ENCODE measurements at places on chromosomes 7 and 10.
A peak's percentile ranks its signal among the peaks of the same experiment; 100 is the strongest.

DNA sequence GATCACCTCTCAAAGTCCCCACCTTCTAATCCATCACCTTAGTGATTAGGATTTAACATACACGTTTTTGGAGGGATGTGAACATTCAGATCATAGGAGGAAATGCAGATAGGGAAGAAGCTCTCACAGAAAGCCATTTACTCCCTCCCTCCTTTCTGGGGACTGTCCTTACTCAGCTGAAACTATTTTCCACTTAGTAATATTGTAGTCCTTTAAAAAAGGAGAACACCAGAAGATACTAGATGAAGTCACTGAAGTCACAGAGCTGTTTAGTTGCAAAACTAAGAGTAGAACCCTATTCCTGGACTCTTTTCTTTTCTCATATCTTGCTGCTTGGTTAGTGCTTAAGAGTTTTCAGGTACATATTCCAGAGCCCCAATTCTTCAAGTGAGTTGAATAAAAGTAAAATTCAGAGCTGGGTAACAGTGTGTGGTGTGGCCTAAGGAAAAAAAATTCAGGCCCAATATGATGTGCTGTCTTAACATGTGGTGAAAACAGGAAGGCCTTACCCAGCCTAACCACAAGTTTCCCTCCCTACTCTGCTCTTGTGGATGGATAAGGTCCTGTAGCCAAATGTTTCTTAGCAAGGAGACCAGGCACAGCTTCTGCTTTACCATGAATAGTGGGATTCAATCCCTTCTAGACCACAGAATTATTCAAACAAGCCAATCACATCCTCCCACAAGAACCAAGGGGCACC, 135.7 kb downstream of the INHBA start:
- DNase-seq, result peak; percentile 39

DNA sequence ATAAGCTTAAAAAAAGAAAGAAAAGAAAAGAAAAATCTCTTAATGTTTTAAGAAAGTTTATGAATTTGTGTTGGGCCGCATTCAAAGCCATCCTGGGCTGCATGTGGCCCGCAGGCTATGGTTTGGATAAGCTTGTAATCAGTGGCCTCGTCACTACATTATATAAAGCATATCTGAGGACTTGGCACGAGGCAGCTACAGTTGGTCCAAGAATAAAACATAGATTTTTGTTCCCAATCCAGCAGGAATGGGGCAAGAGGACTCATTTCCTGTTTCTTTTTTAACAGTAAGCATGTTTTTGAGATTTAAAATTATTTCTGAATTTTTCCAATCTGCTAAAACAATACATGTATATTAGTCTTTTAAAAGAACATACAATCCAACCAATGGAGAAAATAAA, 28.6 kb downstream of the MCM10 start:
- no peak for DNase-seq

- no peak for DNase-seq
Measured at GRCh38 chr10:71271662-71272055, 47.4 kb upstream of the SLC29A3 start.

DNA sequence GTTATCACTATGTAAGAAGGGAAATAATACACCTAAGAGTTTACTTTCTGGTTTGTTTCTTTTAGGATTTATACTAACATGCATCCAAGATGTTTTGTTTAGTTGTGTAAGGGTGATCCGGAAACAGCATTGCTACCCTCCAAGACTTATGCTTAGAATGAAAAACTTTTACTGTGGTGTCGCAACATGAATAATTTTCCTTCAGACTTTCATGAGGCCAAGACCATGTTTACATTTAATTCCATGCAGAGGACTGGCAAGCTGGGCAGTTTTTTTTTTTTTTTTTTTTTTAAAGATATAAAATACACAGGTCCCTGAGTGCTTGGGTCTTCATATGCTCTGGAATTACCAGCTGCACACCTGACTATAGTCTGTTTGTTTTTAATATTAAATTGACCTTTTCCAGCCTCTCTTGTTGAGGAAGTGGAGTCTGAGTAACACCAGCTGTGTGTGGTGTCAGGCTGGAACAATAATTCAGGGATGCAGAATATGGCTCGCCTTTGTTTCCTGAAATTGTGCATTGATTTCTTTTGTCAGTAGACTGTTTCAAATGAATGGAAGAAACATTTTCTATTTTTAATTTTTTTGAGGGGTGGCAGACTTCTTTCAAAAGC, 81.7 kb downstream of the ST7 start:
- no peak for DNase-seq

DNA sequence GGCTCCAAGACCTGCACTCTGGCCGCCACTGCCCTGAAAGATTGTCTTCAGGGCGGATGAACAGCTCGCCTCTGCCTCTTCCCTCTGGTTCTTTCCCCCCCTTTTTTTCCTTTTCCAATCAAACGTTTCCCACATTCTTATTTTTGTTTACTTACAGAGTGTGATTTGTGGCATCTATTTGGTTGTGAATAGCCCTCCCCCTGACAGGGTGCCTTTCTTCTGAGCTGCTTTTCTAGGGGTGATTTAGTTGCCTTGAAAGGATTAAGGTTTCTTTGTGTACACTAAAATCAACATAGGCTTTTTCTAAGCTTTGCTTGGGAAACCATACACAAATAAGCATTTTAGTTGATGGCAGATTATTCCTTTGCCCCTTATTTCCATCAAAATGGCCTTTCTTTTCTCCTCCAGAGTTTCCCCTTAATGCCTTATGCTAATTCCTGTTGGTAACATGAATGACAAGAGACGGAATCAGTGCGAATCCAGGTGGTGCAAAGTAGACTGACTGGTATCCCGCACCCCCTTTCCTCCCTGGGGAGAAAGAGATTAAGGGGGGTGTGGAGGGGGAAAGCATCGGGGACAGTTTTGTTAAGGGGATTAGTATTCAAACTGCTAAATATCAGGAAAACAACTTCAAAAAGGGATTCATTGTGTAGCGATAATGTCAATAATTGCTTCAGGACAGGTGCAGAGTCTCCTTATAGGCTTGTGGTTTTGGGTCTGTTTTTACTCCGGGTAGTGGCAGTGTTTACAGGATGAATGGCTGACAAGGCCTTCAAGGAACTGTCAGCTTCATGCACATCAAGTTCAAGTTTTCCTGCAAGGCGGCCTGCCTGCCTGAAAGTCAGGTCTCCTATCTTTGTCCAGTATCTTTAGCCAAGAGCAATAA, 431.6 kb upstream of the GALNT17 start:
- DNase-seq, result no peak

- DNase-seq, result no peak
Measured at GRCh38 chr7:11689096-11689495, 142.9 kb downstream of the THSD7A start.

- no peak for DNase-seq
Measured at GRCh38 chr7:88071994-88072714, 138.1 kb downstream of the ADAM22 start.

GRCh38 chr7:48087349-48087748, 1.7 kb upstream of the UPP1 start:
- peak; percentile 87 for DNase-seq

GRCh38 chr7:47354071-47354470, 227.8 kb downstream of the TNS3 start:
- no peak for DNase-seq

- DNase-seq, result no peak
Measured at GRCh38 chr10:108989976-108990375, 933.3 kb downstream of the XPNPEP1 start.

- no peak for DNase-seq
Measured at GRCh38 chr10:15158972-15159371, 9.5 kb downstream of the NMT2 start.

DNA sequence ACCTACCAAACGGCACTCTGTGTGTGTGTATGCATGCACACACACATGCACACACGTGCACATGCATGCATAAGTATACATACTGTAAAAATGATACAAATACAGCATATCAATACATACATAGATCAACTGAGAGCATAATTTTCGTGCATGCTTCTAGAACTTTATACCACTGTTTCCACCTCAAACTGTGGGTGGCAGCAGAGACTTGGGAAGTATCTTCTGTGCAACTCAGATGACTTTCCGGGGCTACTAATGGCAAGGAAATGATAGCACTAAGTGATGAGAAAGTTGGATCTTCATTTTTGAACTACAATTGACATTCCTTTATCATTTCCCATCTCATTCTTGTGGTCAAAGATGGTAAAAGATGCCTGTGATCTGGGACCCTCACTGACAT, 570.7 kb downstream of the REEP3 start:
- no peak for DNase-seq

GRCh38 chr7:128151635-128152034, 89.4 kb upstream of the LEP start:
- peak; percentile 86 for DNase-seq

- DNase-seq, result no peak
Measured at GRCh38 chr7:40220421-40220911, 85.7 kb downstream of the SUGCT start.

DNA sequence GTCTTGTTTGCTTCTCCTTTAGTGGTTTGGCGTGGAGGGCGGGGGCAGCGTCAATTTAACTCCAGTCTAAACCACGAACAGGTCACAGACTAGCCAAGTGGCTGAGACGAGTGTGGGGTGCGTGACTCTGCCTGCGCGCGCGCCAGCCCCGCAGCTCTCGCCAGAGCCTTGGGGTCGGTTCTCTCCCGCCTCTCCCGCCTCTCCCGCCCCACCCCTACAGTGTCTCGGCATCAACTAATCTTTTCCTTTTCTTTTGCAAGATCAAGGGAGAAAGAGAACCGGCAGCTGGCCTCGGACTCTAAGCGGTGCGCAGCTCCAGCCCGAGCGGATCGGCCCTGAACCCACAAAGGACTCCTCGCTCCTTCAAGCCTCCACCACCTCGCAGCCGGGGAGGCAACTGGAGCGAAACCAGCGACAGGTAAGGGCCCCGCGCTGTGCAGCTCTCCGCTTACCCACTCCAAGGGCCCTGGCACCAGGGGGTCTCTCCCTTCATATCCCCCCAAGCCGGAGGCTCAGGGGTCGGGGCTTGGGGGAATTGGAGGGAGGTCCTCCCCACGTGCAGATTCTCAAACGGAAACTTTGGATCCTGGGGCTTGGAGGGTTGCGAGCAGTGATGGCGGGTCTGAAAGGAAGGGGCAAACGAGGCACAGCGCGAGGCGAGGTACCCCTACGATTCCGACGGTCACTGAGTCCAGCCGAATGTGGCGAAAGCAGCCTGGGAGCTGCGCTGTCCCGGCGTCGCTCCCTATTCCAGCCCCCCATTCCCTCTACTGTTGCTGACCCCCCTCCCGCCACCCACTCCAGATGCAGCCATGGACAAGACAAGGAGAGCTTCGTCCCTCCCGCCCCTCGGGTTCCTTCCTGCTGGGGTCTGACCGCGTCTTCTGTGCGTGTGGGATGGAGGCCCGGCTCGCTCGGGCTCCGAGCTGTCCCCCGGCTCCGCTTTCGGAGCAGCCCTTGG, 829 bp downstream of the CHRM2 start:
- DNase-seq, result no peak

DNA sequence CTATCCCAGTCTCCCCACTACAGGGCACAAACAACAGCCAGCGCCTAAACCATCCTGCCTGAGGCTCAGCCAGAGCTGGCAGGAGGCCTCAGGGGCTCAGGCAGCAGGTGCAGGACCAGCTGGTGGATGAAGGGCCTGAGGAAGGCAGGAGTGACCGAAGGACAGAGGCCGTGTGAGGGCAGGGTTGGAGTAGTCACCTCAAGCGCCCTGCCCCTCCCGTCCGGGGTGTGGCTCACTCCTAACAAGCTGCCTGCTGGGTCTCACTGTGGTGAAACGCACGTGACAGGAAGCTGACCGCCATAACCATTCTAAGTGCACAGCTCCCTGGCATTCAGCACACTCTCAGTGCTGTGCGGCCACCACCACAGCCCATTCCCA, 281.1 kb downstream of the ELFN1 start:
- peak; percentile 62 for DNase-seq

DNA sequence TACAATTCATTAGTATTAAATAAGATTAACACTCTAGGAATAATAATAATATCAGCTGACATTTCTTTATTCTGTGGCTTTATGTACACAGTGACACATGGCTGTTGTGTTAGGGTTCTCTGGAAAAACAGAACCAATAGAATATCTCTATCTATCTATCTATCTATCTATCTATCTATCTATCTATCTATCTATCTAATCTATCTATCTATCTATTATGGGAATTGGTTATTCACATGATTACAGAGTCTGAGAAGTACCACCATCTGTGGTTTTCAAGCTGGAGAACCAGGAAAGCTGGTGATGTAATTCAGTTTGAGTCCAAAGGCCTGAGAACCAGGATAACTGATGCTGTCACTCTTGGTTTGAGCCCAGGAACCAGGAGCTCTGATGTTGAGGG, 194.1 kb upstream of the MTPN start:
- DNase-seq, result no peak

GRCh38 chr10:105644091-105644490, 1003.0 kb downstream of the SORCS3 start:
- no peak for DNase-seq

- DNase-seq, result no peak
Measured at GRCh38 chr10:110268442-110268841, 36.3 kb downstream of the SMNDC1 start.

DNA sequence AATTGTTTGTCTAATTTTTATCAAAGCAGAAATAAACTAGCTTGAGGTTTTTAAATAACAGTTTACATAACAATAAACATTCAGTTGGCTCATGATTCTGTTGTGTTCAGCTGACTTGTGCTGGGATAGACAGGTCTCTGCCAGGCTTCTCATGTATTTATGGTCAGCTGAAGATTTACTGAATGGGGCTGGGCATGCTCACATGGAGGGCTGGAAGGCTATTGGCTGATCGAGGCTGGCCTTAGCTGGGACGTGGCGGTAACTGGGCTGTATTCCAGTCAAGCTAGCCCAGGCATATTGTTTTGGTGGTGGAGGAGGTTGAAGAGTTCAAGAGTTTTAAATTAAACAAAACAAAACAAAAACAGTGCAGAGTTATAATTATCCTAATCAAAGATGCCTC, 251.0 kb upstream of the MTPN start:
- DNase-seq, result no peak

- DNase-seq, result no peak
Measured at GRCh38 chr7:135769005-135769802, 20.6 kb upstream of the FAM180A start.

DNA sequence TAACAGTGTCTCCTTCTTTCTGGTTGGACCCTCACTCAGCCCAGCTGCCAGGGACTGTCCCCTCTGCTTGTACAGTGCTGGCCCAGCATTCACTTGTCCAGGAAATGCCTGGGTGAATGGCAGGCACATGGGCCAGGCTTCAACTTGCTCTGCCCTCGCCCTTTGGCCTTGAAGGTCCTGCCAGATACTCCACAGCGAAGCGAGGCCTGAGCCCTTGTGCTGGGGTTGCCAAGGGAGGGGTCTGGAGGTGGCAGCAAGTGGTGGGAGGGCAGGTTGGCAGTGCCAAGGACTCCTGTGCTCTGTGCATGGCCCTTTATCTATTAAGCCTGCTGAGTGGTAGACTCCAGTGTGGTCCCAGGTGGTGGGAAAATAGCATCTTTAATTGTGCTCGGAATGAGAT, 75.7 kb downstream of the CDH23 start:
- DNase-seq, result no peak
